NCI-H748 treated with DMSO at 0.1 percent for 48 hours (cell line): ENCODE measurements at places on chromosomes 2 and 18.

DNA sequence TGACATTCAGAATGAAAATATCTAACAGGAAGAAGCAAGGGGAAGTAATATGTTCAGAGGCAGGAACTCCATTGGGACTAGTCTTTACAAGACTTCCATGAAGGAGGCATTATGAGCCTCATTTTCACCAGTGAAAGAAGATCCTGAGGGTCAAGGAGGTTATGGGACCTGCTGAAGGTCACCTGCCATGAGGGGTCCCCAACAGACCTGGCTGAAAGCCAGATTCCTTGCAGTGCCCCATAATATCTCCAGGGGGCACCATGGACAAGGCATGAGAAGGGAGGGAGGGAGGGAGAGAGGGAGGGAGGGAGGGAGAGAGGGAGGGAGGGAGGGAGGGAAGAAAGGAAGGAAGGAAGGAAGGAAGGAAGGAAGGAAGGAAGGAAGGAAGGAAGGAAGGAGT, 27.9 kb downstream of the XDH start:
- no peak for DNase-seq

- peak; percentile 47 for DNase-seq
These were observed 1.8 kb upstream of the TBR1 start for GRCh38 chr2:161414042-161415033.

DNA sequence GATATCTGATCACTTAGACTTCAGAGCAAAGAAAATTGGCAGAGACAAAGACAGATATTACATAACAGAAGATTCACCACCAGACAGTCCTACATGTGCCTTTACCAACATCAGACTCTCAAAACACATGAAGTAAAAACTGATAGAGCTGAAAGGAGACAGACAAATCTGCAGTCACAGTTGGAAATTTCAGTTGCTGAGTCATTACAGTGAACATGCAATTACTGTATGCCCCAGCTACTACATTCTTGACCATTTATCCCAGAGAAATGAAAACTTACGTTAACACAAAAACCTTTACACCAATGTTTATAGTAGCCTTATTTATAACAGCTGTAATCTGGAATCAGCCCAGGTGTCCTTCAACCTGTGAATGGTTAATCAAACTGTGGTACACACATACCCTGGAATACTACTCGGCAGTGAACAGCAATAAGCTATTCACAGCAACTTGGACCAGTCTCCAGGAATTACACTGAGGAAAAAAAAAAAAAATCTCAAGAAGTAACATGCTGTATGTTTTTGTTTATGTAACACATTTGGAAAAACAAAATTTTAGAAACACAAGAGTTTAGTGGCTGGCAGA, 7.5 kb upstream of the SCLY start:
- DNase-seq = no peak

- no peak for DNase-seq
These were observed 200.3 kb downstream of the NYAP2 start for GRCh38 chr2:225599856-225600255.

GRCh38 chr18:36064027-36064808, 3.1 kb downstream of the RPRD1A start:
- DNase-seq = no peak

DNA sequence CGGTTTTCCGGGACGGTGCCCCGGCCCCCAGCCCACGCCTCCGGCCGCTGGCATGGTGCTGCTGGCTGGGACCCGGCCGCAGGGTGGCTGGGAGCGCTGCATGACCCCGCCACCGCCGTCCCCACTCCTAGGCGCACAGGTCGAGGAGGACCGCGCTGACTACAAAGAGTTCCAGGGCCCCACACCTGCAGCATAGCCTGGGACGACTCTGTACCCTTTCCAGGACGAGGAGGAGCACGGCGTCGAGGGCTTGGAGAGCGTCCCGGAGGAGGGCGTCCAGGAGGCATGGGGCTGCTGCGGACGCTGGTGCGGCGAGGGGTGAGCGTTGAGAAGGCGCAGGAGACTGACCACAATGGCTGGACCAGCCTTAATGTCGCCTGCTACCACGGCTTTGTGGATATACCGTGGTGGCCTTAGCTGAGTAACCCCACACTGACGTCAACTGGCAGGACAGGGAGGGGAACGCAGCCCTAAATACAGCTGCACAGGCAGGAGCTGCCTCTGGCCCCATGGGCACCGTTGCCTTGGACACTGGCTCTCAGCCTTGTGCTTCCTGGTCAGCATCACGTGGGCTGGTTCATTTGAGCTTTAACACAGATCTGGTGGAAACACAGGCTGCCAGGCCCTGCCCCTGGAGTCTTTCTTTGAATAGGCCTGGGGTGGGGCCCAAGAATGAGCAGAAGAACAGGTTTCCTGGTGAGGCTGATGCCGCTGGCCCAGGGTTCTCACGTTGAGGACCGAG, 40.9 kb upstream of the TRIM43B start:
- peak; percentile 11 for DNase-seq

DNA sequence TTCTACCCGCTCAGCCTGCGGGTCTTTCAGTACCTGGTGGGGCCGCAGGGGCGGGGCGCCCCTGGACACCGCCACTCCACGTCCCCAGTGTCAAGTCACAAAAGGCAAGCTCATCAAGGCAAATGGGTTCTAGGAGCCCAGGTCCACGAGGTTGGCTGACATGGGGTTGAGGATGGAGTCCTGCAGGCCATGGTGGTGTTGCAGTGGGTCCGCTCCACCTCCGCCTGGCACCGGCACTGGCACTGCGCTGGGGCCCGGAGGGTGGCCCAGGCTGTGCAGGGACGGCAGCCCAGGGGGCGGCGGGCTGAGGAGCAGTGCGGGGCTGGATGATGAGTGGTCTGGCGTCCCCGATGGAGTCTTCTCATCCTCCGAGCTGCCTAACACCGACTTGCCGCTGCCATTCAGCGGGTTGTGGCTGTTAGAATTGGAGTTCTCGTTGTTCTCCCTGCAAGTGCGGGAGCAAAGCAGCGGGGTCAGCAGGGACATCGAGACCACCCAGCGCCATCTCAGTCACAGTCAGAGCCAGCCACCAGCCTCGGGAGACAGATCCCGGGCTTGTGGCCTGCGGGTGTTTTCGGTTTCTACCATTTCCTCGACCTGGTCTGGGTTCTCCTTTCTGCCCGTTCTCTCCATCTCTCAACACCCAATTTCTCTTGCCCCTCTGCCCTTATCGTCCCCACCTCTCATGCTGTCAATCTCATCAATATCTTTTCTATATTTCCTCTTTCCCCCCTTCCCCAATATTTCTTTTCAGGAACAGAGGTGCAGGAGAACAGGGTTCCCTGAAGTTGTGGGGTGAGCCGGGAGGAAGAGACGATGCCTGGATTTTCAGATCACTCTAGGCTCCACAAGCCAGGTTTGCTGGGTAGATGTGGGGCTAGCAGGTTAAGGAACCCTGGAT, 3.0 kb downstream of the SIX2 start:
- no peak for DNase-seq

DNA sequence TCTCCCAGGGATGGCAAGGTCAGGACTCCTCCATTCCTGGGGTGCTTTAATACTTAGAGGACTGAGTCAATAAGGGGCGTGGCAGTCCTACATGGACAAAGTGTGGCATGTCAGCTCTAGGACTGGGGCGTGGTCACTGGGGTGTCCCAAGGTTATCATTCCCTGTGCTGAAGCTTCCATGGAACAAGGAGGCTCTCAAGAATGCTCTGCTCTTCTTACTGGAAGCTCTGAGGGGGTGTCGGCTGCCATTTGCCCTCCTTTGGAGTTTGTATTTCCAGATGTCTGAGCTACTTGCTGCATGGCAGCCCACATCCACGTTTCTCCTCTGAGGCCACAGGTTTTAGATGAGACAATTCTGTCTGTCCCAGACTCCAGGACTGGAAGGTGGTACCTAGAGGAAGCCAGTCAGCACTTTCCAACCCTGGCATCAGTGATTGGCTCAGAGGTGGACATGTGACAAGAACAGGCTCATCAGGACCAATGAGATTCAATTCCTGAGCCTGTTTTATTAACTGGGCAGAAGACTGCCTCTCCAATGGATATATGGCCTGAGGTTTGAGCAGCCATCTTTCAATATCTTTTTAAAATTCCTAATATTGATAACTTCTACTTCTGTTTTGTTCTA, 128.9 kb upstream of the ARL4C start:
- DNase-seq = no peak

DNA sequence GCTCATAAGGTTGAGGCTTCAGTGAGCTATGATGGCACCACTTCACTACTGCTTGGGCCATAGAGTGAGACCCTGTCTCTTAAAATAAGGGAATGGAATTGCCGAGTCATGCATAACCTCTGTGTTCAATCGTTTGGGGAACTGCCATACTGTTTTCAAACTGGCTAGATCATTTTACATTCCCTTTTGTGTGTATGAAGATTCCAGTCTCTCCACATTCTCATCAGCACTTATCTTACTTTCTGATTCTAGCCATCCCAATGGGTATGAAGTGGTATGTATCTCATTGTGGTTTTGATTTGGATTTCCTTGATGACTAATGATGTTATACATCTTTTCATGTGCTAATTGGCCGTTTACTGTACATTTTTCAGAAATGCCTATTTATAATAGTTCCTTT, 23.7 kb downstream of the MARCHF7 start:
- DNase-seq = no peak

DNA sequence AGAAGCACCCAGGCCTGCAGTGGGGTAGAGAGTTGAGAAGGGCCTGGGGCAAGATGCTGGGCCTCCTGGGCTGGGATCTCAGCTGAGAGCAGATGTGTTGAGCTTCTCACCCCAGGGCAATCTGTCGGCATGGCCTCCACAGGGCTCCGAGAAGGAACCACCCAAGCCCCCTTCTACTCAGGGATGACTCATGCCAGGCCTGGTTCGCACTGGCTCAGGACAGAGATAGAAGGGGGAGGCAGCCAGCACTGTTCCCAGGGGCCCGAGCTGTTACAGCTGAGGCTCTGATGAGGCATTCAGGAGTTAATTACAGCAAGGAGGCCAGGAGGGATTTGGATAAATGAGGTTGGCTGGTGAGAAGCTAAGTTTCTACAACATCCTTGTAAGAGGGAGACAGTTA, 62.5 kb downstream of the CENPO start:
- no peak for DNase-seq

DNA sequence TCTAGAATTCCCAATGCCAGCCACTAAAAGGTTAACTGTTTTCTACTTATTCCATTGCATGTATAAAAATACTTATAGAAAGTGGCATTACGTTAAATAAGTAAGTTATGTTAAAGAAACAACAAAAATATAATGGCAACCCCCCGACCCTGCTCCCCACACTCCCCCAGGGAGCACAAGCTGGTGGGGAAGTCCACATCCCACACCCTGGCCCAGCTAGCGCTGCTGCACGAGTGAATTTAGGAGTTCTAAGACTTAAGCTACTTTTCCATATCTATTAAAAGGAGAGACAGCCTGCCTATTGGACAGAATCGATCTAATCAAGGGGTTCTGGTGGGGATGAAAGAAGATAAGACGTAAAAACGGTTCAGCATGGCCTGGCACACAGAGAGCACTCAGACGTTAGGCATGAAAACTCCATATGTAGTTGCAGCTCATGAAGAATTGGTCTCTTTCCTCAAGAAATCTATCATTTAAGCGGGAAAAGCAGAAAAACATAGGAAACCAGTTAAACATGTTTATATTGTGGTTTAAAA, 16.6 kb downstream of the HJURP start:
- no peak for DNase-seq

- no peak for DNase-seq
These were observed 8.0 kb upstream of the ZDBF2 start for GRCh38 chr2:206266130-206267125.

GRCh38 chr2:216292475-216292874, 79.8 kb downstream of the MARCHF4 start:
- no peak for DNase-seq

DNA sequence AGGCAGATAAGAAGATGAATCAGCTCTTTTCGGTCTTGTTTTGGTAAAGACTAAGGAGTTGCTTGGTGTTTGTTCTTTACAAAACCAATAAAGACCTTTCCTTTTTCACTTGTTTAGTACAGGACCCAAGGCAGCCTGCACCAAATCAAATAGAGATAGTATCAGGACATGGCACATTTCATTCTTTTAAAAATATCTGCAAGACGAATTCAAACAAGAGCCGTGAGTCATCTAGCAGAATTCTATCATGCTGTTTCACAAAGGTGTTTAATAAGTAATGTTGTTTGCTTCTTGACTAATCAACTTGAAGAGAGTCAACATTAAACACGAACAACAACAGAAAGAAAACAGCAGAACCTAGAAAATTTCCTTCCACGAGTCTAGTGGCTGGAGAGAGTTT, 102.8 kb upstream of the TTN start:
- no peak for DNase-seq

GRCh38 chr2:175855794-175856453, 146.1 kb downstream of the LNPK start:
- DNase-seq = no peak

DNA sequence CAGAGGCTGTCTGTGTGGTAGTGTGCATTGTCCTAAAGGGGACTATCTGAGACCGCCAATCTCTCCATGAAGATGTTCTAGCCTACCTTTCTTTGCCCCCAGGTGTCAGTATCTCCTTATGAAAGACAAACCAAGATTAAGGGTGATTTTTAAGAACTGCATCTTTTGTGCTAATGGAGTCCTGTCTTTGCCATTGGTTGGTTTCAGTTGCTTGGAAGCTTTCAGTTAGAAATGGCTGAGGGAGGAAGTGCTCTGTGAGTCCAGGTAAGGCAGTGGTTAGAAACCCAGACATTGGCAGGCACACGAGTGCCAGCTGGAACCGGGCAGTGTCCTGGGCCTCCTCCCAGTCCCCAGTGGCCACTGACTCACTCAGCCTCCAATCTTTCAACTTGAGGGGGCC, 111.3 kb downstream of the DOCK10 start:
- no peak for DNase-seq

GRCh38 chr2:210020138-210020537, 17.7 kb downstream of the RPE start:
- no peak for DNase-seq

GRCh38 chr2:54657664-54658083, 65.8 kb upstream of the EML6 start:
- DNase-seq = no peak

DNA sequence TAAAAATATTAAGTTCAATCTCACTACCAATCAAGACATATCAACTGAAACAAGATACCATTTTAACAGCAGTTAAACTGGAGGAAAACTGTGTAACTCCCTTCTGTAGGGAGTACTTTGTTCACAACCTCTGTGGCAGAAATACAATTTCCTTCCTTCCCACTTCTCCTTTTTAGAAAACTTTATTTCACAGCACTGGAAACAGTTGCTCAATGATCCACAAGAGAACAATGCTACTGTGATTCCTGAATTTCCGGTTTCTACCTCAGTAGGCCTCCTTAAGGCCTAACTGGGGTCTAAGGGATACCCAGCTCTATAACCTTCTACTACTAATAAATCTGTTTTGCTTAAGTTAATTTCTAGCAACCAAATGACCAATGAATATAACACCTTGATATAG, 14.1 kb downstream of the TLK1 start:
- DNase-seq = no peak

GRCh38 chr2:142585785-142586184, 291.7 kb upstream of the KYNU start:
- DNase-seq = no peak

- DNase-seq = no peak
These were observed 166.2 kb downstream of the FTCDNL1 start for GRCh38 chr2:199684832-199685231.

DNA sequence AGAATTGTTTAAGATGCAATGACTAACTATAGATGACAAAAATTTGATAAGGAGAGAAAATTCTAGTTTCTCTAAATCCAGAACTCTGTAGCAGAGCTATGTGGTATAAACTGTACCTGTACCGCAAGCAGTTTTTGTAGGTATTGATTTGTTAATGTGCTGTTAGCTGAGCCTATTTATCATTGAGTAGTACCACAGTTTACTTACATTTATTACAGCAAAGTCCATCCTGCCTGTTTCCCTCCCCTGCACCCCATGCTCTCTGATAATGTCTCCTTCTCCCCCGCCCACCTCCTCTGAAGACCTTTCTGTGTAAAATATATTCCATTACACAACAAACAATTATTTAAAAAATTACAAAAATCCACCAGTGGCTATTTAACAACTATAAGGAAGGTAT, 170.6 kb downstream of the RNF152 start:
- no peak for DNase-seq
